Omental fat pad (tissue), 4 donors: ENCODE measurements at places on chromosomes 1 and 21. TPM values are rescaled to one million over a fixed set of nuclear protein-coding genes. Genes with fewer than 3 reads are reported as not detected.

CXADR gene
- 26.9 TPM for total RNA-seq

DNA sequence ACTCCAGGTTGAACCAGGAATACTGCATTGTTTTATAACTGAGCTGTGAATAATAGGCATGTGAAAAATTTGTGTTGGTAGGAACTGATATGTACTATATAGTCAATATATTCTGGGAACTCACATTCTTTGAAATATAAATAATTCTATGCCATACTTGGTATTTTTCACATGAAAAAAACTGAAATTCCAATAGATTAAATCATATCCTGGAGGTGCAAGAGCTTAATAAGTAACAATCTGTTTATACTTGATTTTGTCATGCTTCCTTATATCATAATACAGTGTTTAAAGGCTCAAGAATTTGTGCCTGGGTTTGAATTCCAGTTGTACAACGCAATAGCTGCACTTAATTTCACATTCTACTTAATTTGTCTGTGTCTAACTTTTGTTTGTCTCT, 387.0 kb downstream of the USP25 start:
- no peak for DNase-seq

DNA sequence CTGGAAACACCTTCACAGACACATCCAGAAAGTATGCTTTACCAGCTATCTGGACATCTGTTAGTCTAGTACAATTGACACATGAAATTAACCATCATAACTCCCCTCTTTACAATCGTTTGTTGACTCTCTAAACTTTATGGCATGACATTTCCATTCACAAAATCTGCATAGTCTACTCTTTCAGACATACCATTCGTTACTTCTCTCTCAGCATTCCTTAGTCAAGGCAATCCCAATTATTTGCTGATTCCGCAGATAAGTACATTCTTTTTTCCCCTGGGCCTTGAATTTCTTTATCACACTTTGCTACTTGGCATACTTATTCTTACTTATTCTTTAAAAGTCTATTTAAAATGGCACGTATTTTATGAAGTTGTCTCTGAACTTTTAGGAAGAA, 15.1 kb upstream of the CRB1 start:
- no peak for DNase-seq

ATAD3C gene
- total RNA-seq = 3.5 TPM

- no peak for DNase-seq
These were observed 8.9 kb downstream of the ACTRT2 start for GRCh38 chr1:3029991-3030662.

ESPN gene
- not detected for total RNA-seq

DNA sequence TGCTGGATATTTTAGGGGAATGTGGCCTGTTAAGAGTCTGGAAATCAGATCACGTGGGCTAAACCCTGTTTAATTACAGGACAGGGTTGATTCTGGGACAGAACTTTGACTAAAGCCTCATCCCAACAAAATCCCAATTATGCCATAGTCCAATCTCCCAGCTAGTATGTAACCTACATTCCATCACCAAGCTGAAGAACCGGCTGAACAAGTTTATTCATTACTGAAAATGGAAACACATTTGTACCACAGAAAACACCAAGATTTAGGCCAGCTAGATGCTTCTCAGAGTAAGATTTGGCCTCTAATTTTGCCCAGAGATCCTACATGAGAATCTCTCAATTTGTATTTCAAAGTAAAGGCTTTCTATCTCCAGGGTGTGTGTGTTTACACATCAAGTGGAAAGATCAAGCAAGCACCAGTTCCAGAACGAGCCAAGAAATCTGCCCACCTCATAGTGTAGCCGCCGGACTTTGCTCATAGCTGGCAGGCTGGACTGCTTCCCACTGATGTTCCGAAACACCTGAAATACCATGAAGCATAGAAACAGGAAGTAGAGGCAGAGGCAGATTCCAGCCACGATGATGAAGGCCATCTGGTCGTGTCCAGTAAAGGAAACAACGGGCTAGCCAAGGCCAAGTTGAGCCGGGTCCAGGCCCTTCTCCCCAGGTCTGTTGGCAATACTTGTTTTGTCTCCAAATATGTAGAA, 86.8 kb downstream of the WLS start:
- no peak for DNase-seq

- no peak for DNase-seq
These were observed 54.0 kb downstream of the RAB3B start for GRCh38 chr1:51936531-51936930.

DNA sequence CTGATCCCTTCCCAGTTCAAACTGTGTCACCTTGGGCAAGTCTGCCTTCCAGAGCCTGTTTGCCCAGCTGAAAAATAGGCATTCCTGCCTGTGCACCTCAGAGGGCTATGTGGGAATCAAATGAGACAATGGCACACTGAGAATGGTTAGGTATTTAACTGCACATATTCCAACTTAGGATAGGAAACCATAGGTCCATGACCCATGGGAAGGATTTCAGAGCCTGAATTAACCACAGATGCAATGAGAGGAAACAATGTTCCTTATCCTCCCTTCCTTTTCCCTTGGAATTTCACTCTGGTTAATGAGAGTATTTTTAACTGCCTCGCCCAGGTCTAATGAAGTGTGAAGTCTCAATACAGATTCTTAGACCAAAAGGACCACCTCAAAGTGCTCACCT, 12.7 kb downstream of the PAFAH2 start:
- no peak for DNase-seq

DNA sequence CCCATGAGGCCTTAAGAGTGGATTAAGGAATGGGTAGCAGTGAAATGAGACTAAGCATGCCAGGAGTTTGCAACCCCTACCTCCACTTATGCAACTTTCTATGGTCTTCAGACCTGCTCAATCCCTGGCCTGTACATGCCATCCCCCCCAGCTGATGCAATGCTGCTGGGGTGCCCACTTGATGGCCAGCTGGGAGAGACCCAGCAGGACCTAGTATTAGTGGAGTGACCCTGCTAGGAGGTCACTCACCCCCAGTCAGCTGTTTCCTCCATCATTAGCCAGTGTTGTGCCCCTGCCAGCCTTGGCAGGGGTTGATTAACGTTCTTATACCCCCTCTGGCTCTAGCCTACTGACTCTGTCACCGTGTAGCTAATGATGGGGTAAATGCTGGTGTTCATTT, 236.6 kb downstream of the DYRK1A start:
- no peak for DNase-seq

DNA sequence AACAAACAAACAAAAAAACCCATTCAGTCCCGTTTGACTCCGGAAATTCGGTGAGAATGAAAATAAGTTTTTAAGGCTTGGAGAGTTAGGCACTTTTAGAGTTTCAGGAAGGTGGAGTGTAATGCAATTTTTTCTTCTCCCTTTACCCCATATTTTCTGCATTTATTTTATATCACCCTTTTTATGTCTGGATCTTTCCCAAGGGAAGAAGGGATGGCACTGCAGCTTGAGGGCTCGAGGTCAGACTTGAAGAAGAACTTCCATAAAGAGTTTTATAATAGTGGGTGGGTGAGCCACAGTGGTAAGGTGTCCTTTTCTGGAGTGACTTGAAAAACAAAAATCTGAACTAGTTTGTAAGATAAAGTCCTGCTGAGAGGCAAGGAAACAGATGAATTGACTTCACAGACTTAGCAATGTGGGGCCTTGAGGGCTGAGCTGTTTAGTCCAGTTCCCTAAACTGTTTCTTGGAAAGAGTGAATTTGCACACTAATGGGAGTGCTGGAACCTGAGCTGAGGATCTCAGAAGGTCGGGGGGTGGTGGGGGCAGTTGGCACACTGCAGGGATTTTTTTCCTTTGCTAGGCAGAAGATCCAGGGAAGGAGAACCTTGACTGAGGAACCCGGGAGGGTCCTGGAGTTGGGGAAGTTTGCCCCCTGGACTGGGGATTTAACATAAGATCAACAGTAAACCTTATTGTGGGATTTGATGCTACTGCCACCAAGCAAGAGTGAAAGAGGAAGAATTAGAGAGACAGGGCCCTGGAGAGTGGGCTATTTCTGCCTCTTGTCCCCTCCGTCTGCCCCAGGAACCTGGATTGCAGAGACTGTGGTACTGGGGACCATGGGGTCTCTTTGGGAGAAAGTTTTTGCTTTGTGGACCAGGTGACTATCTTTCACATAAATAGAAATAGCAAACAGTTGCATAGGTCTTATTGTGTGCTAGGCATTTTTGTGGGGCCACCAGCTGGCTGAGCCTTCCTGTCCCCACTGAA, 1.8 kb upstream of the MEX3A start:
- DNase-seq = no peak

GRCh38 chr21:28344985-28345384, 647.7 kb downstream of the LTN1 start:
- no peak for DNase-seq

B3GALT5 gene
- not detected for total RNA-seq

DNA sequence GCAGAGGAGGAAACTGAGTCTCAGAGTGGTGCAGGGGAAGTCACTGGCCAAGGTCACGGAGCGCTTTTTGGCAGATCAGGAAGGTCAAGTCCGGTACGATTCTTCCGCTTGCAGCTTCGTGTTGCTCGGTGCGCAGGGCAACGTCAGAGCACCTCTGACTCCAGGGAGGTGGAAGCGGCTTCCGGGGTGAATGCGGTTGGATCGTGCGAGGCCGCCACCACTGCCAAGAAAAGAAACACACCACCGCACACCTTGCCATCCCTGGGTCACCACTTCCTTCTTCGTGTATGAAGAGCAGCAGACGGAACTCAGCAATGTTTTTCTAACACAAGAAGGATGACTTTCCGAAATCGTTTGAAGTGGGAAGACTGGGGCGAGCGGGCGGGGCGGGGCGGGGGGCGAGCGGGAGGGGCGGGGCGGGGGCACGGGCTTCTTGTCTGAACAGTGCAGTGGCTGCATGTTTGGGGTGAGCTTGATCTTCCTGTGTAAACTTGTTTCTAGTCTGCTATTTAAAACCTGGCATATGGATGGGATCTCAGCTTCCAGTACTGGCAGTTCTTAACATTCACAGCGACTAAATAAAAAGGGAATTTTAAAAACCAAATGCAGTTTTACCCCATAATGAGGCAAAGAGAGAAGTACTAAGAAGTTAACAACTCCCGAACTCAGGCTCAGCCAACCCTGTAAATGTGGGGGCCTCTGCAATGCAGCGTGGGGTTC, 300.0 kb downstream of the RRAGC start:
- DNase-seq = no peak

GRCh38 chr21:16194788-16195537, 465.2 kb downstream of the USP25 start:
- no peak for DNase-seq

OR2AK2 gene
- not detected for total RNA-seq

MACO1 gene
- 16.6 TPM for total RNA-seq

DNA sequence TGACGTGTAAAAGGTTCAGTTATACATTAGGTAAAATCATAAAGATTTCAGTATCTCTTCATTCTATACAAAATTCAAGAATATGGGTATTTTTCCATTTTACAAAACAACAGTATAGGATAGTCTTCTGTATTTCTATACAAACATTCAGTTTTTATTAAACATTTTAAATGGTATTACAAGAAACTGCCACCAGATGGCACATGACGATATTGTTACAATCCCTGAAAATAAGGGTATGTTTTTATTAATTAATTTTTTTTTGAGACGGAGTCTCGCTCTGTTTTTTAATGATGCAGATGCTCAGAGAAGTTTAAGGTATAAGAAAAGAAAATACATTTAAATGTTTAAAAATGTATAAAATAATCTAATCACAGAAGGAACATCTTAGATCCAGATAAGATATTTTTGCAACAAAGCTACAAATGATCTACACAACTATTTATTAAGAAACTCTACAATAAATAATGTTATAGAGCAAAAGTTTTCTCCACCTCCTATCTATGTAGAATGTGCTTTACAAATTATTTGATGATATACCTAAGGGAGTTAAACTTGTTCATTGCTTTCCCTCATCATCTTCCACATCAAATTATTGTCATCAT, 23.5 kb upstream of the RSBN1 start:
- no peak for DNase-seq

GRCh38 chr1:159829822-159830465, 3.3 kb downstream of the SLAMF8 start:
- DNase-seq = no peak

GRCh38 chr1:11109047-11109760, 9.5 kb upstream of the EXOSC10 start:
- no peak for DNase-seq

LSS gene
- 97.4 TPM for total RNA-seq

GRCh38 chr1:1157914-1158710, 15.6 kb upstream of the TTLL10 start:
- no peak for DNase-seq

PANK4 gene
- 18.1 TPM for total RNA-seq

- DNase-seq = no peak
These were observed 102.8 kb upstream of the JUN start for GRCh38 chr1:58886611-58887010.

IL19 gene
- total RNA-seq = not detected

NHLH1 gene
- not detected for total RNA-seq

- no peak for DNase-seq
These were observed 17.9 kb upstream of the CSF1 start for GRCh38 chr1:109892561-109893368.

- DNase-seq = no peak
These were observed 67.2 kb upstream of the COL6A1 start for GRCh38 chr21:45914321-45914845.

DNA sequence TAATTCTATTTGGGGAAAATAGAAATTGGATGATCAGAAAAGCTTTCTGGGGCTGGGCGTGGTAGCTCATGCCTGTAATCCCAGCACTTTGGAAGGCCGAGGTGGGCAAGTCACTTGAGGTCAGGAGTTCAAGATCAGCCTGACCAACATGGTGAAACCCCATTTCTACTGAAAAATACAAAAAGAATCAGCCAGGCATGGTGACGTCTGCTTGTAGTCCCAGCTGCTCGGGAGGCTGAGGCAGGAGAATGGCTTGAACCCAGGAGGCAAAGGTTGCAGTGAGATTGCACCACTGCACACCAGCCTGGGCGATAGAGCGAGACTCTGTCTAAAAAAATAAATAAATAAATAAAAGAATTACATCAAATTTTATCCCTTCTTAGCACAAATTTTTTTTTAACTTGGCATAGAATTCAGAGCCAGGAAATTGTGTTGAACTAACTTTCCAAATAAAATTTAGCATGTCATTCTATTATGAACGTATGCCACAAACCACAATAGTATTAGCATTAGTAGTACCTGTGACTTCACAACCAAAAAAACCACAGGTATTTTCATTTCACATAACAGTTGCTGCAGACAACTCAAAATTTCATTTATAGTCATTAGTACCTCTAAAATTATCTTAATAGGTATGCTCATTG, 4.5 kb upstream of the ANKRD13C start:
- no peak for DNase-seq

DNA sequence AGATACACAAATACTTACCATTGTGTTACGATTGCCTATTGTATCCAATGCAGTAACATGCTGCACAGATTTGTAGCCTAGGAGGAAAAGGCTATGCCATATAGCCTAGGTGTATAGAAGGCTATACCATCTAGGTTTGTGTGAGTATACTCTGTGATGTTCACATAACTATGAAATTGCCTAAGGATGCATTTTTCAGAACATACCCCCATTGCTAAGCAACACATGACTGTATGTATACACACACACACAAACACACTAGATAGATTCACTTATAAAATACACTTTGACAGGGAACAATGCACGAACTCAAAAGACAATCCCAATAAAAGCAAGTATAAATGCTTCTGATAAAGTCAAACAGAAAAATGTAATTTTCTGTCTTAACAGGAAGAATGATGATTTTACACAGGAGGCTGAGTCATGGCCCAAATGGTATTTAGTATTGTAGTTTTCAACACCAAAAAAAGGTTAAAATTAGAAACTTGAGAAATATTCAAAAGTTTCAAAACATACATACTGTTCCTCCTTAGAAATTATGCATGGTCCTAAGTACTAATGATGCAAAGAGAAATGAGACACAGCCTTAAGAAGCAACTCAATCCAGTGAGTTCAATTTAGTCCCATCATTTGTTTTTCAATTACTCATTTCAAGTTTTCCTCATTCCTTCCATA, 12.2 kb downstream of the FH start:
- no peak for DNase-seq

GRCh38 chr21:35382696-35383095, 333.6 kb upstream of the RUNX1 start:
- DNase-seq = no peak
